ENCODE measurements at places on chromosomes 2 and 18. TPM values are rescaled to one million over a fixed set of nuclear protein-coding genes. Genes with fewer than 3 reads are reported as not detected.

- no peak for DNase-seq
Observed at GRCh38 chr18:49788327-49788898, 24.9 kb downstream of the ACAA2 start.

- DNase-seq, result peak; percentile 42
Observed at GRCh38 chr2:135913727-135914365, 37.6 kb upstream of the MCM6 start.

DNA sequence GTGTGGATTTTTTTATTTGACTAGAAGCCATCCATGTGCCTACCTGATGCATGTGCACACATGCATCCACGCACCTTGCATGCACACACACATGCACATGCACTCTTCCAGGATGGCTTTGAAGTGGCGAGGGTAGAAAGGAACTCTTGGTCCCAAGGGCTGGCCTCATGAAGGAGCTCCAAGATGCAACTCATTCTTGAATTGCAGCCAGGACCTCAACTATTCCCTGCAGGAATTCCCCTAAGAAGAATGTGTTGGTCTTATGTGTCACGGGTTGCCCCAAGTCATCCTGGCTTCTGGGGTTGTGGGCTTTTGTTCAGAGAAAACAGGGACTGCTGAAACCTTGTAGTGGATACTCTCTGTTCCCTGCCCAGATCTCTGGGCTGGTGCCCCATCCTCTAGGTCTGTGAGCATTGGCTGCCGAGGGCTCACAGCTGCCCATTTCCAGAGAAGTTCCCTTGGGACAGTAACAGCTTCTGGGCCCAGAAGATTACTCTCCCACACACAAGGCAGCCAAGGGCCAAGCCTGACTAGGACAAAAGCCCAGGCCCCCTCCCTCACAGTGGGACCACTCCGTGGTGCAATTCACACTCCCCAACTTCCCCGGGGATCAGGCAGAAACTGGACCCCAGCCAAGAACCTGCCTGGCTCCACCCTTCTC is 137.6 kb downstream of the COPS8 start:
- peak; percentile 60 for DNase-seq

GRCh38 chr2:233288663-233289062 is 19.0 kb upstream of the SAG start:
- no peak for DNase-seq

GRCh38 chr2:135991861-135992260 is 6.4 kb upstream of the DARS1 start:
- DNase-seq, result no peak

DNA sequence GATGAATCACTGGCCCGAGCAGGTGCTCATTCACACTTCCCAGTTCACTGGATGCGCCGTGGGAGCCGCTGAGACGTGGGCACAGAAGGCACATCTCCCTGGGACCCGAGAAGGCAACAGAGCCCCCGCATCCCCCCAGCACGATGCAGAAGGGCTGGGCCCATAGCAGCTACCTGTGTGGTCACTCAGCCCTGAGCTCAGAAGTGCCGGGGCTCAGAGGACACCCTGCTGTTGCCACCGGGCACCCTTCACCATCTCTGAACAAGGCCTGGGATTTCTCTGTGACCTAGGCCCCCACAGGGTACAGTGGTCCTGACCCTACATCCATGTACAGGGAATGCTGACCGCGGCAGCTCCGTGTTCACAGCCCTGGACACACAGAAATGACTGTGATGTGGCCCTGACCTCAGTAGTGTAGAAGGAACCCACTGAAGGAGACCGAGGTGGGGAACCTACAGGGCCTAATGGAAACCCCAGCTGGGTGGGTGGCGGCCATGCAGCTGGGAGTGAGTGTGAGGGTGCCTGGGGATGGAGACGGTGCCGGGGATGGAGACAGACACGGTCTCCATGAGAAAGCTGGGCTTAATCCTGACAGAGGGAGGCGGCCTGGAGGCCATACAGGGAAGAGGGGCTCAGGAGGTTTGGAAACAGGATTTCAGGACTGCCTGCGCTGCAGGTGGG is 111.9 kb upstream of the OTOS start:
- no peak for DNase-seq

DNA sequence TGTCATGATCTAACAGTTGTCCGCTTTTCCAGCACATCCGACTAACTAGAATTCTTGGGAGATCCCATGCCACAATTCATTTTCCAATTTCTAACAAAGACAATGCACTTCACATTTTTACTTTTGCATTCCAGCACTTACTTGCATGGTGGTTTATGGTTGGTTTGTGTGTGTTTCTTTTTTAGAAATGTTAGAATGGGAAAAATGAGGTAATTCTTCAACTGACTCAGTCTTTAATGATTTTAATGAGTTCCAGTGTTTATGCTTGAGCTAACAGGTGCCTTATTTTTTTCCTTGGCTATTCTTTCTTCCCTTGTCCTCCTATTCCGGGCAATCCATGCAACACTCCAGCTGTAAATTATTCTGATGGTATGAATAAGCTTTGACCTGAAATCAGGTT is 46.4 kb downstream of the SLC8A1 start:
- no peak for DNase-seq

DNA sequence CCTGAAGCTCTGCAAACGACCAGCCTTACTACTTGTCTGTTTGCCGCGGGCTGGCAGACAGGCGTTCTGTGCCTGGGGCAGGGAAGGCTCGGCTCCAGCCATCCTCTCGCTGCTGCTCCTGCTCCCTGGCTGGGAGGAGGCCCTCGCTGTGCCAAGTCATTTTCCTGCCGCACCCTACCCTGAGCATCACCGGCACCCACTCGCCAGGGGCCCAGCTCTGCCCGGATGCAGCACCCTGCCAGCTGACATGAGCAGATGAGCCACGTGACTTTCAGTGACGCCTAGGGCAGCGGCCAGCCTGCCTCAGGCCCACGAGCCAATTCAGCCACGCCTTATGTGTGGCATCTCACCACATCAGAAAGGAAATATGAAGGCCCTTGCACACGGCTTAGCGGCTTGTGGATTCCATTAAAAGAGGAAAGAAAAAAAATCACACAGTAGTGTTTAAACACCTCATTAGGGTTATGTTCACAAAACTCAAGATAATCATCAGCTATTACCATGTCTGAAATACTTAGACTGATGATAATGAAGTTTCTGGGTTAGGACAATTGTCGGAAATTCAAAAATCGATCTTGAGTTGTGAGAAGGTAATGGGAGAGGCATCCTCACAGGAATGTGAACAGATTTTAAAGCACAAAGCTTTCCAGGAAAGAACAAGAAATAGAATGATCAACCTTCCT is 250.5 kb downstream of the TWIST2 start:
- DNase-seq, result no peak

DNA sequence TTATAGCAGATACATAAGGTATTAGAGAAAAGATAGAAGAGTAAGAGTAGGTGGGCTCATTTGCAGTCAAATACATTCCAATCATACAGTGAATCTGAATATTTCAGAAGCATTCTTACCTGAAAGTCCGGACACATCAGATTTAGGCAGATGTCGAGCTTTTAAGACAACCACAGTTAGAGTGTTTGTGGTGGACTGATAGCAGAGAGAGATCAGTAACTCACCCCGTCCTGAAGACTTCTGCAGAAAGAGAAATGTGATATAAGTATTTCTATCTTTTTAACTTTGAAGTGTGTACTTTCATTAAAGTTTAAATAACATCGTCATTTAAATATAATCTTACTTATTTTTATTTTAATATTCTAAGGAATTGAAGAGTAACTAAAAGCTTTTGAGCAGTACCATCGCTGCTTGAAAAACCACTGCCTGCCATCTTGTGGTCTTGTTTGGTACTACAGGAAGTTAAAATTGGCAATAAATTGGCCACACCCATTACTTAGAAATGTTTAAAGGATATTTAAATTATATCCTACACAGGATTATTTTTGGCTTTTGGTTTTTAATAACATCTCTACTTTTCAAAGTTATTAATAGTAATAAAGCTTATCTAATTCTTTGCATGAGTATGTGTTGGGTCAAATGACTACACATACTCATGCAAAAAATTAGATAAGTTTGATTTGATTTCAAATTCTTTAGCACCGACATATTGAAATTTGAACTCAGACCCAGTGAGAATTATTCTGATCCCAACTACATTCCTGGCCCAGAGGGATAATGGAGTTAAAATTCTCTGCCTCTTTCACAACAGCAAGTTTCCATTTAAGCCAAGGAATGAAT is 5.5 kb downstream of the SYT4 start:
- DNase-seq, result peak; percentile 48

DNA sequence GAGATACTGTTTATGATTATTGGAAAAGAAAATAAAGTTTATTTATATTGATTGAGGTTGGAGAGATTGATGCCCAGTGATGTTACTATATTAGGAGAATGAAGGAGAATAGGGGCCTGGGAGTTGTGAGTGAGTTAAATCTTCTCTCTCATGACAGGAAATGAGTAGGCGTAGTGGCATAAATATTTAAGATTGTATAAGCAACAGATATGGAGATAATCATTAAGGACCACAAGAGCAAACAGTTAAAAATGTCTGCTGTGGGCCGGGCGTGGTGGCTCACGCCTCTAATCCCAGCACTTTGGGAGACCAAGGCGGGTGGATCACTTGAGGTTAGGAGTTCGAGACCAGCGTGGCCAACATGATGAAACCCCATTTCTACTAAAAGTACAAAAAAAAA is 62.7 kb downstream of the PTRHD1 start:
- DNase-seq, result no peak

DNA sequence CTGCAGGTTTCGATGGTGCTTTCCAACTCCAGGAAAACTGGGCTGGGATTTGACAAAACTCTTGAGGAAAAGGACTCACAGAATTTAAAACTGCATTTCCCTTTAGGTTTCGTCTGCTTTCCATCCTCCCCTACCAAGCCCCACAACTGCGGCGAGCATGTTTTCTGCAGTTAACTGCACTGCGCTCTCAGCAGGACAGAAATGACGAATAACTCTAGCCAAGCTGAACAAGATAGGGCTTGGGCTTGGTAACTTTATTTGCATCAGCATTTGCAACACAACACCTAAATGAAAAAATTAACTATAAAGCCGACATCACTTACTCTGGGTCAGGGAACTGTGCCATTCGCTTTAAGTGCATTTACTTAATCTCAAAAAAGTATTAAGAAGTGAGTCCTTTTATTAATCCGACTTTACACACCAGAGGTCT is 669 bp upstream of the PIKFYVE start:
- peak; percentile 75 for DNase-seq

GRCh38 chr2:85838181-85838580 is 50.6 kb downstream of the ST3GAL5 start:
- no peak for DNase-seq

GRCh38 chr2:24490181-24490689 is 819 bp upstream of the NCOA1 start:
- DNase-seq, result peak; percentile 43

- no peak for DNase-seq
Observed at GRCh38 chr2:171410624-171411023, 23.2 kb downstream of the METTL8 start.

DNA sequence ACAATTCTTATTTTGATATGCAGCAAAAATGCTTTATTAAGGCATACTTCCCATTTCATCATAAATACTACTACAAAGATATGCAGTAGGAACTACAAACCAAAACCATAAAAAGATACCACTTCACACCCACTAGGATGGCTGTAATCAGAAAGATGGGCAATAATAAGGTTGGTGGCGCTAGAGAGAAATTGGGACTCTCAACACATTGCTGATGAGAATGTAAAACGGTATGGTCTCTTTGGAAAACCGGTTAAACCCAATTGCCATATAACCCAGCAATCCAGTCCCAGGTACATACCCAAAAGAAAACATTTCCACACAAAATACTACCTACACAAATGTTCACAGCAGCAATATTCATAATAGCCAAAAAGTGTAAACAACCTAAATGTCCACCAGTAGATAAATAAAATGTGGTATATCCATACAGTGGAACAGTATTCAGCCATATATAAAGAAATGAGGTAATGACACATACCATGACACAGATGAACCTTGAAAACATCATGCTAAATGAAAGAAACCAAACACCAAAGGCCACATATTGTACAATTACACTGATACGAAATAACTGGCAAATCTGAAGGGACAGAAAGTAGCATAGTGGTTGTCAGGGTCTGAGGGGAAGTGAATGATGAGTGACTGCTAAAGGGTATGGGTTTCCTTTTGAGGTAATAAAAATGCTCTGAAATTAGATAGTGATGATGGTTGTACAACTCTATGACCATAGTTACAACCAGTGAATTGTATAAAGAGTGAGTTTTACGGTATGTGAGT is 12.7 kb downstream of the SP3 start:
- DNase-seq, result no peak

GRCh38 chr2:218093879-218094278 is 24.8 kb downstream of the RUFY4 start:
- no peak for DNase-seq

GRCh38 chr2:48434101-48434500 is 95.9 kb upstream of the STON1 start:
- no peak for DNase-seq

- DNase-seq, result no peak
Observed at GRCh38 chr2:237682151-237682550, 54.8 kb downstream of the LRRFIP1 start.

DNA sequence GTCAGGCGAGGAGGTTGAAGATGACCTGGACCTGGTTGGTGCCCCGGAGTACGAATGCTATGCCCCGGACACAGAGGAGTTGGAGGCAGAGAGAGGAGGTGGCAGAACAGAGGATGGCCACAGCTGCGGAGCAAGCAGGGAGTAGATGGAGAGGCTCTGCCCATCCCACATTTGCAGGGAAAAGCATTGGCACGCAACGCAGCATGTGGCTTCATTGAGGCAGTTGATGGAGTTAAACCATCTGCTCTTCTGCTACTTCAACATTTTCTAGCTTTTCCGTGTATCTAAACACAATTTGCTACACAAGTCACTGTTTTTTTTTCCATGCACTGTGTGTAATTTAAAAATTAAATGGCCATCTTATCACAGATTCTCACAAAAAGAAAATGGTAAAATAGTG is 11.8 kb downstream of the RBFA start:
- DNase-seq, result no peak

DNA sequence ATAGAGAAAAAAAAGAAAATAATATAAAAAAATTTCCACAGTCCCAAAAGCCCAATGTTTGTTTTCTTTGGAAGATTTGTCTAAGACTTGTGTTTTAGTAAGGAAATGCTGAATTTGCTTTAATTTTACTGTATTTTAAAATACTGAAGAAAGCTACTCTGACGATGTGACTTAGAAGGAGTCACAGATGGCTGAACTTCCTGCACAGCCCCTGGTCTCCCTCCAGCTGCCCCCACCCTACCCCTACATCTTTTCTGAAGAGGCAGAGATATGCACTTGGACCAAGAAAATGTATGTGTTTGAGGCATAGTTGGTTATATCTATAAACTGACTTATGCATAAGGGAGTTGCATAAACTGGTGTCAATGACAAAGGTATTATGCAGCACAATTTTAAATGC is 172.3 kb downstream of the CDH2 start:
- no peak for DNase-seq

GRCh38 chr2:109467701-109468100 is 146.1 kb downstream of the SEPTIN10 start:
- DNase-seq, result no peak

Gene ZAP70
- 3.4 TPM for total RNA-seq

Gene CPO
- not detected for total RNA-seq

Gene NT5DC4
- total RNA-seq, result 1.2 TPM

Gene TTC32
- 46.7 TPM for total RNA-seq

Gene KCNG2
- 2.6 TPM for total RNA-seq

Gene FER1L5
- 0.48 TPM for total RNA-seq

Gene LOXL3
- 68.1 TPM for total RNA-seq

Gene FKBP7
- 109 TPM for total RNA-seq

Gene SMIM21
- total RNA-seq, result not detected

Gene SULT1C4
- total RNA-seq, result 17.1 TPM

Gene KIF5C
- 4.3 TPM for total RNA-seq

Gene NTSR2
- not detected for total RNA-seq

Gene UCN
- total RNA-seq, result 1.4 TPM

All from umbilical cord (tissue), 2 donors.